ENCODE measurements at places on chromosomes 3 and 15.
A peak's percentile ranks its signal among the peaks of the same experiment; 100 is the strongest.

GRCh38 chr3:146550743-146551510 lies 6.5 kb upstream of the PLSCR1 start:
- no peak for DNase-seq

DNA sequence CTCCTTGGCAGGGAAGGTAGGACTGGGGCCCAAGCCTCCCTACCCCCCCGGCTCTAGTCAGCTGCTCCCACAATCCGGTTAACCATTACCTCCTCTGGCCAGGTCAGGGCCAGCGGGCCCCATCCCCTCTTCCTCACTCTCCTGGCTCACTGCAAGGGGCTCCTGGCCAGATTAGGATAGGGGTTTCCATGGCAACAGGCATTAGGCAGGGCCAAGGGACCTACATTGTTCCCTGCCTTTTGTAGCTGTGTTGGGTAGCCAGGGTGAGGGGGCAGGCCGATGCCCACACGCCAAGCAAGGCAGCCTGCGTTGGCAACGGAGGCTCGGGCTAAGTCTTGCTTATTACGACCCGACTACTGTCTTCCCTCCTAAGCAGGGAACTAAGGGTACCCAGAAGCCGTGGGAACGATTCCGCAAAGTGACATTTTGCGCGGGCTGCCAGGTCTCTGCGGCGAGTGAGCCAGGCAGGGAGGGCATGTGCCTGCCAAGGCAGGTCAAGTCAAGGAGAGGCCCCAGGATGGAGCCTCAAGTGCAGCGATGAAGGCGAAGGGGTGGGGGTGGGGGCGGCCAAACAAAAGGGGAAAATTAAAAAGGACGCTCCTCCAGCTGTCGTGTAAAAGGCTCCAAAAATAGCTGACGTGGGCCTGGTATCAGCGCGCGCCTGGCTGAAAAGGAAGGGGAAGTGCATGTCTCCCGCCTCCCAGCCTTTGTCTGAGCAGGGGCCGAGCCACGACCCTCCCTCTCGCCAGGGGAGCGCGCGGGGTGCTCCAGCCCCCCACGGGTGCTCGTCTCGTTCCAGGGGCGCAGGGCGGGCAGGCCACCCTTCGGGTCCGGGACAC lies 919 bp downstream of the IDH2 start:
- DNase-seq = peak; percentile 43

DNA sequence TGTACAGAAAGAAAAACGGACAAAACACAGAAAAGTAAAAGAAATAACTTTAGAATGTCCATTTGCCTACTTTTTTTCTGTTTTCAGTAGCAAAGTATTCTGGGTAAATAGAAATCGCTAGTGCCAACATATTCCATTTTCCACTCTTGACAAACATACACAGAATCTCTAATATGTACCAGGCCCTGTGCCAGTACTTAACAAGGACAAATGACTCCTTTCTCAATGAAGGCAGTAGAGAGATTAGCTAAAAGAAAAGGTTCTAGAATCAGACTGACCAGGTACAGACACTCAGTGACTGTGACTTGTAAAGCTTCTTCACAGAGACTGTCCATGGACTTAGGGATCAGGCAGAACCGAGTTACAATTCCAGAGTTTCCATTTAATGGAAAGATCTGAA lies 165.8 kb upstream of the STAC start:
- DNase-seq = no peak

DNA sequence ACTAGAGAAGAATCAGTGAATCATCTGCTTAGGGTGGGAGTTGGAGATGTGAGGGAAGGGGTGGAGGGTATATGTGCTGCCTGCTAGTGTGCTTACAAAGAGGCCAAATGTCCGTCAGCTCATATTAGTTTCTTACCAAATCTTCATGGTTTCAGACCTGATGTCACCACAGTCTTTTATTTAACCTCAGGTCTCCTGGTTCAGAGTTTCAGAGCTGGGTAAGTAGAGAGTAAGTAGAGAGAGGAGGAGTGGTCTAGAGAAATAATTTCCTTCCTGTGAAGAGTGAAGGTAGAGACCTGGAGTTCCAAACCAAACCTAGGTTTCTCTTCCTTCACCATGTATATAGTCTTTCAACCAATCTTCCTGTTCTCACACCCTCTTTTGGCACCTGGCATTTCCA lies 17.5 kb upstream of the P2RY1 start:
- no peak for DNase-seq

- no peak for DNase-seq
Measured at GRCh38 chr3:185594073-185594472, 8.0 kb downstream of the SENP2 start.

GRCh38 chr15:55197362-55197705 lies 593 bp upstream of the RSL24D1 start:
- DNase-seq = no peak

- no peak for DNase-seq
Measured at GRCh38 chr15:77596821-77597803, 35.6 kb downstream of the LINGO1 start.

- DNase-seq = no peak
Measured at GRCh38 chr15:74783072-74783807, 1.4 kb downstream of the CSK start.

GRCh38 chr3:50318615-50319014 lies 3.9 kb downstream of the HYAL2 start:
- DNase-seq = no peak

GRCh38 chr3:138361561-138361971 lies 13.2 kb downstream of the MRAS start:
- no peak for DNase-seq

DNA sequence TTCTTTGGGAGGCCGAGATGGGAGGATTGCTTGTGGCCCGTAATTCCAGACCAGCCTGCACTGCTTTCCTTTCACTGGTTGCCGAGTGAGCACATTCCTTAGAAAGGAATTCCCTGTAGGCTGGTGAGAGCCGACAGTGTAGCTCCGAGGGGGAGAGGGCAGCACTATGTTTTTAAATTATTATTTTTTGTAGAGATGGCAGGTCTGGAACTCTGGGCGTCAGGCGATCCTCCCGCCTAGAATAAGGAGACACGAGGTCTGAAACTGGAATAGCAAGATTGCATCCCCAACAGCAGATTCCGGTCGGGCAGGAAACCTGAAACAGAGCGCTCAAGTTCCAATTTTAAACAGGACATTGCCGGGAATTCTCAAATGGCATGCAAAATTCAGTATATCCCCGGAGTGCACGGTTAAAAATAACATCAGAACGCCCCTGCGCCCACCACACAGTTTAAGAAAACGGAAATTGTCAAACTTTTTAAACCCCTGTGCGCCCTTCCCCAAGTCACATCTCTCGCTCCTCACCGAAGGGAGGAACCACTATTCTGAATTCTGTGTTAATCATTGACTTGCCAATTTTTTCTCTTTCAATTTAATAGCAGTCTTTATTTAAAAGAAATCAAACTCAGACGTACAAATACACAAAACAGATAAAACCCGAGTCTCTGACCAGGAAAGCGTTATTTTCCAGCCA lies 643 bp upstream of the RNU5B-1 start:
- DNase-seq = peak; percentile 16

DNA sequence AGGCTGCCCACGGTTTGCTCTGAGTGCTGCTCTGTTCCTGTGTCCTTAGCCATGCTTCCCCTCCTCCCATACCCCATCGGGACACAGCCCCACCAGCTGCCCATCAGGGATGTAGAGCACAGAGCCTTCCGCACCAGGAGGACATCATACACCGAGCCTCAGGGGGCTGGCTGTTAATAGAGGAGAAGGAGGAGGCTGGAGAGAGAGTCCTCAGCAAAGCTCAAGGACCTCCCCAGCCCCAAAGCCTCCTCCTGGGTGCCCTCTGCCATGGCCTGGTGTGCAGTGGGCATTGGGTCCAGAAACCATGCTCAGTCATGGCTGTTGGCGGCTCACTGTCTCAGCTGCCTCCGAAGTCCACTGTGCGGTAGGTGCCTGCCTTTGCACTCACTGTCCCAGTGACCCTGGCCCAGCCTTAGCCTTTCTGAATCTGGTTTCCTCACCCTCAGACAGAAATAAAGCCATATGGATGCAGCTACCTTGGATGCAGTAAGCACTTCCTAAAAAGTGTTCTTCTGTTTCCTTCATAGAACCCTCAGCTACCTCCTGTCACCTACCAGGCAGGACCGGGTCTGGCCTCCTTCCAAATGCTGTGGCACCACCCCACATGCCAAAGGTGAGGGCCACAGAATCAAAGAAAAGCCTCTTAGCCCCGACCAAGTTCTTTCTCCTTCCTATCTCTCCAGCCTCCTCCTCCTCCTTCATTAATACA lies 53.9 kb downstream of the ACAD9 start:
- no peak for DNase-seq

DNA sequence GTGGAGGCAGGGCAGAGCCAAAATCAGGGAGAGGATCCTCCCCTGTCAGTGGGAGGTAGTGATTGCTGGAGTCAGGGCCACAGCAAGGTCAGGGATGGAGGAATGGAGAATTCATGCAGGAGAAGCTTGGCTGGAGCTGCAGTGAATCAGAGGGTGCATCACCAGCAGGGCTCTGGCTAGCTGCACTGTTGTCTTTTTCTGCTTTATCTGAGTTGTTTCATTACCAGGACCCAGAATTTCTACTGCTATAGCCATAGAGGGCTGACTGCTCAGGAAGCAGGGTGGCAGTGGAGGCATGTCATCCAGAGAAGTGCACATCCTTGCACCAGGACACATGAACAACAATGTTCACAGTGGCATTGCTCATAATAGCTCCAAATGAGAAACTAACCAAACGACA lies 113.5 kb upstream of the GALNT15 start:
- DNase-seq = no peak

- DNase-seq = no peak
Measured at GRCh38 chr3:95088464-95088863, 1025.6 kb downstream of the NSUN3 start.

DNA sequence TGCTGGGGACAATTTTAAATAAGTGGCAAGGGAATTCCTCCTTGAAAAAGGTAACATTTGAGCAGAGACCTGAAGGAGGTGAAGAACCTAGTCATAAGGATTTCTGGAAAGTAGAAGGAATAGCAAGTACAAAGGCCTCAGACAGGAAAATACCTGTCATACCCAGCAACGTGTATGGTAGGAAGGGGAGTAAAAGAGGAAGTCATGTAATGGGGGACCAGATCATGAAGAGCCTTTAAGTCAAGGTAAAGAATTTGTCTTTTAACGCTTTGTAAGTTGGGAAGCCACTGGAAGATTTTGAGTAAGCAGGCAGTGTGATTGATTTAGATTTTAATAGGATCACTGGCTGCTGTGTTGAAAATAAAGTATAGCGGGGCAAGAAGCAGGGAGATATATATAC lies 43.4 kb upstream of the FAH start:
- no peak for DNase-seq

GRCh38 chr3:23455775-23456174 lies 252.6 kb downstream of the UBE2E2 start:
- DNase-seq = no peak

DNA sequence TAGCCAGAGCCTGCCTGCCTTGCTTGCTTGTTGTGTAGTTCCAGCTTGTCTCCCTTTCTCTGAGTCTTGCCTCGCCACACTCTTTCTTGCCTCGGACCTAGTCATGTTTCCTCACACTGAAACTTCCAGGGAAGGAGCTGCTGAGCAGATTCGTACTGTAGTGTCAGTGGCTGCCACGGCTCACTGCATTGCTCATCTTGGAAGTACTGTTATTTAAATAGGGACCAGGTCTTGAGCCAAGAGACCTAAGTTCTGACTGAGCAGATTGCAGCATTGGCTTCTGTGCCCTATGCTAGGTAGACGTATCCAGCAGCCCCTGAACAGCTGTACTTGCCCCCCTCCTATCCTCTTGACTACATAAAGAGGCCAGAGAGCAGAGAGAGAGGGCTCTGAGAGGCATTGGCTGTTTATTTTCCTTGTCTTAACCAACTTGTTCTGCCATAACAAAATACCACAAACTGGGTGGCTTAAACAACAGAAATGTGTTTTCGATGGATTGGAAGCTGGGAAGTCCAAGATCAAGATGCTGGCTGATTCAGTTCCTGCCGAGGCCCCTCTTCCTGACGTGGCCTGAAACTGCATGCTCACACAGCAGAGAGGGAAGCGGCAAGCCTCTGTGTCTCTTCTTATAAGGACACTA lies 5.8 kb upstream of the RARRES1 start:
- DNase-seq = no peak

- DNase-seq = no peak
Measured at GRCh38 chr3:72188536-72188935, 403.6 kb upstream of the PROK2 start.

DNA sequence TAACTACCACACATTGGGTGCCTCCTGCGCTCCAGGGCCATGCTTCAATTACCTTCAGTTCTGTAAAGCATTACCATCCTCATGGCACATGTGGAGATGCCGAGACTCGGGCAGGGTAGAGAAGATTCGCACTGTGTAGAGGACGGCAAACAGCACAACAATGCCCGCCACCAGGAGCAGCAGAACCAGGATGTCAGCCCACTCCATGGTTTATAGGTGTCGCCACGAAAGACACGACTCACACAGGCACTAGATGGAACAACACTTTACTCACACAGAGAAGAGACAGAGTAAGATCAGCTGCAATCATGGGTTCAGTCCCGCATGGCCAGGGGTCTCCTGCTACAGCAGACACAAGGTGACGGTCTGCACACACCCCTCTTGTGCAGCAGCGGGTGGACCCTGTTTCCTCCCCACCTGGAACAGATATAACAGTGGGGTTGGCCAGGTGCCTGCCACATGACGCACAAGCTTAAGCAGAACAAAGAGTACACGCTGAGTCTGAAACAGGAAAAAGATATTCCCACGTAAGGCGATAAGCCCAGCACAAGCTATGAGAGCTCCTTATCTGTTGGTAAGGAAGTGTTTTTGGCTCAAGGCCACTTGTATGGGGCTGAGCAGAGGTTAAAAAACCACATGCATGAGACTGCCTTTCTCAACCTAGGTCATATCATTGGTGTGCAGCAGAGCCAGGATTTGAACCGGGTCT lies 2.5 kb upstream of the TBC1D21 start:
- no peak for DNase-seq

- no peak for DNase-seq
Measured at GRCh38 chr3:121985846-121986245, 36.2 kb downstream of the ILDR1 start.

- no peak for DNase-seq
Measured at GRCh38 chr3:127490271-127491023, 100.1 kb downstream of the TPRA1 start.

- no peak for DNase-seq
Measured at GRCh38 chr3:54983266-54984099, 55.6 kb upstream of the LRTM1 start.
